ENCODE measurements at places on chromosomes 16 and 17.
A peak's percentile ranks its signal among the peaks of the same experiment; 100 is the strongest.

DNA sequence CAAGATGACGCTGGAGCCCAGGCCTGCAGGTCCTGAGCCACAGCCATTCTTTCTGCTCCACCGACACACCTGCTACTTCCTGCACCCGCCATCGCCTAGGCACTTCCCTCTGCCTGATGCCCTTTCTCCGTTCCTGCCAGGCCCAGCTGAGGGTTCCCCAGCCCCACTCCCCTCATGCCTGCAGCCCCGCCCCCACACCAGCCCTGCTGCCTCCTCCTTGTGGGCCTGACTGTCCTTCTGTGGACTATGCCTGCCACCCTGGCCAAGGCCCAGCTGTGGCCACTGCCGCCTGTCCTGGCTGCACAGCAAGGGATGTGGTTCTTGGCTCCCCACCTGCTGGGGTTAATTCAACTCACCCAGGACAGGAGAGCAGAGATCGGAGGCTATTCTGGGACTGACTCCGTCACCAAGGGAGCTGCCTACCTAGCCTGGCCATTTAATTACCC lies 7.5 kb downstream of the NATD1 start:
- DNase-seq = peak; percentile 42

DNA sequence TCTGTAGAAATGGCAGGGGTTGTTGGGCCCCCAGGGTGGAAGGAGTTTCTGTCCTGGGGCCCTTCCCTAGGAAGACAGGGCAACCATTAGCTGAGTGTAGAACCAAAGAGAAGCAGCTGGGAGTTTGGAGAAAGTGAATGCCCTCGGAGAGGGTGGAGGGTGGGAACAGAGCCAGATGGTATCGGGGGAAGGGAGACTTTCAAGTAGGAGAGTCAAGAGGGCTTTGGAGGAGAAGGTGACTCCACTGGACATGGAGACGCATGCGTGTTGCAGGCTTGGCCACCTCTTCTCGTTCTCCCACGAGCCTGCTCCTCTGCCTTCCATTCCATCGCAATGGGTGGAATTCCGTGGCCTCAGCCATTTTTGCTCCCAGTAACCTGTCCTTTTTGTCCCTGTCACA lies 19.4 kb downstream of the SLC47A1 start:
- no peak for DNase-seq

DNA sequence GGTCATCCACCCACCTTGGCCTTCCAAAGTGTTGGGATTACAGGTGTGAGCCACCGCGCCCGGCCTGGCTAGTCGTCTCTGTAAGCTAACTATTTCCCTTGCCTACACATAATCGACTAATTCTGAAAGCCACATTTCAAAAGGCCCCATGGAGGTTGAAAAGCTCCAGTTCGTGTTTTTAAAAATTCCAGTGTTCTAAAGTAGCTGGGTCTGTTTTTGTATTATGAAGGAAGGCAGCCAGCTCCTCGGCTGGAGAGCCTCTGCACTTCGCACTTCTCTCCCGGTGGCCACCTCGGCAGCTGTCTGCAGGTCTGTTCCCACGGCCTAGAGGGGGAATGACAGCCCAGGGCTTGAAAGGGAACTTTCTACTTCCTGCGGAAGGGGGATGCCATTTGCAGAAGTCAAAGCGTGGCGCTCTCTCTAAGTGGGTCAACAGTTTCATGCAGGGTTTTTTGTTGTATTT lies 16.9 kb downstream of the HASPIN start:
- no peak for DNase-seq

- DNase-seq = no peak
Measured at GRCh38 chr17:65346166-65346565, 209.0 kb downstream of the RGS9 start.

- DNase-seq = no peak
Measured at GRCh38 chr16:83269048-83269447, 538.7 kb upstream of the HSBP1 start.

GRCh38 chr17:64084940-64085649 lies 44.8 kb downstream of the ERN1 start:
- no peak for DNase-seq
